ENCODE measurements at places on chromosomes 7 and 10. TPM values are rescaled to one million over a fixed set of nuclear protein-coding genes. Genes with fewer than 3 reads are reported as not detected.
A peak's percentile ranks its signal among the peaks of the same experiment; 100 is the strongest.

SSC4D gene
- total RNA-seq, result 0.30 TPM

GRCh38 chr7:126589068-126589684 lies 663.6 kb downstream of the GRM8 start:
- DNase-seq, result no peak

DNA sequence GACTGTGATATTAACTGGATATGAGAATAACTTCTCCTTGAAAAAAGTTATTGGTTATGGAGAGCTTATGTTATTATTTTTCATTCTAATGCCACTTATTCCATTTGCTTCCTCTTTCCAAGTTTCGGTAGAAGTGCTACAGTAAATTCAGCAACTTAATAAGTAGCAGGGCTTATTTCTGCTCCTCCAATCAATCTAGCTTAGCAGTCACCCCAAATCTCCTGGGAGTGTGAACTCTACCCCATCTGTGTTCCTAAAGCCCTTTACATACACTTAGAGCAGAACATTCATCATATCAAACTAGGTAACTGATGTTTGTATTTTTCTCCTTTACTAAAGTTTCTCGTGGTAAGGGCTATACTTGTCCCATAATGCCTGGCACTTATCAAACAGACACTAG lies 8.7 kb downstream of the ARL3 start:
- DNase-seq, result no peak
- H3K27me3 ChIP-seq, result no peaks in the 10 kb centered on the region
- no peak overlapping the region for H3K27ac ChIP-seq
- H3K36me3 ChIP-seq, result peaks cover 7% of the 10 kb centered on the region
- H3K4me3 ChIP-seq, result no peak overlapping the region

DNA sequence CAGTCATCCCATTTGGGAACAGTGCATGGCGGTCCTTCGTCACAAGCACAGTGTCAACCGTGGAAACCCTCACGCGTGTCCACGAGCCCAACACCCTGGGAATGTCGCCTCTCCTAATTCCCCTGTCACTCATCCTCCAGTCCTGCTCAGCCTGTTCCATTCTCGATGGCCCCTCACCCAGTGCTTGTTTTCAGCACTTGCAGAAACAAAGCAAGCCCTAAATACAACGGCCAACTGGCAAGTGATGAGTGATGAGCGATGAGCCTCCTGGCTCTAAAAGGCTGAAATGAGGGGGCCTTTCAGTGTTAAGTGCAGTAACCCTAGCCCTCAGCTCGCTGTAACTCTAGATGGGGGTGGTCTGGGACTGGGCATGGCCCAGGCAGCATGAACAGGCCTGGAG lies 22.6 kb downstream of the NKX2-3 start:
- H3K27me3 ChIP-seq, result peaks cover 50% of the 10 kb centered on the region
- no peak overlapping the region for H3K27ac ChIP-seq
- no peak for DNase-seq
- H3K4me3 ChIP-seq, result no peak overlapping the region
- peaks cover 31% of the 10 kb centered on the region for H3K4me1 ChIP-seq

SERPINE1 gene
- total RNA-seq, result 0.23 TPM

MAGI2 gene
- total RNA-seq, result 0.13 TPM

OPALIN gene
- not detected for total RNA-seq

TUBAL3 gene
- total RNA-seq, result not detected

DNA sequence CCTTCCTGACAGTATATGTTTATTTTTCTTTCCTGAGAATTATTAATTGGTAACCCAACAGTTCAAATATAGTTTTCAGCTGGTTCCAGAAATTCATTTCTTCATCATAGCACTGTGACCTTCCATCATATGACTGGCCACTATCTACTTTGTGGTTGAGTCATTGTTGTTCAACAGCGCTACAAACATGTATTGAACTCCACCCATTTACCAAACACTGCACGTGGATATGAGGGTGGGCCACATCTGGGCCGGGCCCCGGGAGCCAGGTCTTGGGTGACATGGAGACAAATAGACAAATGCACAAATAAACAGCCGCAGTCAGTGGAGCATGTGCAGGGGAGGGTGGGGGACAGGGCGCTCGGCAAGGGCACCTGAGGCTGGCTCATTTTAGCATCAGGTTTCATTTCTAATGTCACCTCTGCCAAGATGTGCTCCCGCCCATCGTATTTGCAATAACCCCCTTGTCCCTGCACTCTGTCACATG lies 24.0 kb upstream of the EEPD1 start:
- no peak overlapping the region for H3K4me3 ChIP-seq
- H3K36me3 ChIP-seq, result no peaks in the 10 kb centered on the region
- H3K27me3 ChIP-seq, result peaks cover 4% of the 10 kb centered on the region
- peaks cover 1% of the 10 kb centered on the region for H3K4me1 ChIP-seq
- H3K27ac ChIP-seq, result no peak overlapping the region

- no peak overlapping the region for H3K4me3 ChIP-seq
- H3K36me3 ChIP-seq, result no peaks in the 10 kb centered on the region
- H3K27me3 ChIP-seq, result no peaks in the 10 kb centered on the region
- no peak for DNase-seq
Measured at GRCh38 chr7:129257168-129257567, 32.3 kb downstream of the AHCYL2 start.

DNA sequence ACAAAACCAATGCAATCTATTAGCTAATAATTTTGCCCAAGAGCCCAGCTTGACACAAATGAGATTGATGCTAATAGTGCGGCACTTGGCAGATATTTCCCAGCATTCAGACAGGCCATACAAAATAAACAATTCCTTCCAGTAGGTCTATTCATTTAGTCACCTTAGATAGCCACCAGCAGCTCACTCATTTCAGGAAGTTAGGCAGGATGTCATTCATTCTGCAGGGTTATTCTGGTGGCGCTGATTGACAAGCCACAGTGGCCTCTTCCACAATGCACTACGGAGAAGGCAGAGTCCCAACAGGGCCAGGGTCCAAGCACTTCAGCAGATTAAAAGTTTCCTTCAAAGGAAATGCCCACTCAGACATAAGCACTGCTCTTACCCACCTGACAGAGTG lies 55.8 kb downstream of the PIK3AP1 start:
- H3K36me3 ChIP-seq, result no peaks in the 10 kb centered on the region
- H3K27ac ChIP-seq, result no peak overlapping the region
- no peak overlapping the region for H3K4me3 ChIP-seq
- no peaks in the 10 kb centered on the region for H3K27me3 ChIP-seq
- DNase-seq, result no peak

DNA sequence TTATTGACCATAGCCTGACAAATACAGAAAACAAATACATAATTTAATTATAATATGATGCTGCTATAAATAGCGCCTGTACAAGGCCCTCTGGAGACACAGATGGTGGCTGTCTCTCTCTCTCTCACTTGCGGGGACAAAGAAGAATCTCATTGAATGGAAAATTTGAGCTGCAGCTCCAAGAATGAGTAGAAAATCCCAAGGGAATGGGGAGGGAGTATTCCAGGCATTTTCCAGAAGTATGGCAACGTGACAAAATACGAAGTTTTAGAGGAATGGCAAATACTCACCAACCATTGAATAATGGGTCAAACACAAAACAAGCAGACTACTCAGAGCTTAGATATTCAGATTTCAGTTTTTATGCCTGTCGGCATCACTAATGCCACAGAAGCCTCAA lies 179.9 kb downstream of the NRP1 start:
- H3K27ac ChIP-seq, result peak overlapping the region; percentile 88
- no peak for DNase-seq
- no peaks in the 10 kb centered on the region for H3K27me3 ChIP-seq
- peaks cover 8% of the 10 kb centered on the region for H3K36me3 ChIP-seq
- H3K4me1 ChIP-seq, result peaks cover 64% of the 10 kb centered on the region

MUC12 gene
- 0.50 TPM for total RNA-seq

MTERF1 gene
- 15.4 TPM for total RNA-seq

GRCh38 chr10:119796039-119796438 lies 70.2 kb downstream of the INPP5F start:
- H3K4me1 ChIP-seq, result peaks cover 2% of the 10 kb centered on the region
- H3K36me3 ChIP-seq, result peaks cover 10% of the 10 kb centered on the region
